ENCODE measurements at places on chromosomes 1 and 21.

GRCh38 chr1:202966006-202966898, 805 bp downstream of the CYB5R1 start:
- no peak for DNase-seq

GRCh38 chr1:243507001-243507671, 251.3 kb downstream of the SDCCAG8 start:
- peak; percentile 77 for DNase-seq

DNA sequence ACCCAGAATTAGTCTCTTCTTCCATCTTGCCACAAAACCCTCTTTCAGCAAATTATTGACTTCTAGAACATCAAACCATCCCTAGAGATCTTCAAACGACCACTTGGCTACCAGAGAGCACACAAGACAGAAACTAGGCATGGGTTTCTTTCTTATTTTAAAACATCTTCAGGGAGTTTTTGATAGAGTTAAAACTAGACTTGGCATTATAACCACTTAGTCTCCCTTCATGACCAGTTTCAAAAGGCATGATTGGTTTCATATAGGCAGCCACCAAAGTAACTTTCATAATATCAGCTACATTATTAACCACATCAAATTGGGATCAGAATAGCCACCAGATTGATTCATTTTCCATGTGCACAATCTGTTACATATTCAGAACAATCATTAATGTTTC, 368.4 kb upstream of the GREM2 start:
- no peak for DNase-seq

- peak; percentile 89 for DNase-seq
These were observed 16.2 kb downstream of the LAPTM5 start for GRCh38 chr1:30741239-30741894.

DNA sequence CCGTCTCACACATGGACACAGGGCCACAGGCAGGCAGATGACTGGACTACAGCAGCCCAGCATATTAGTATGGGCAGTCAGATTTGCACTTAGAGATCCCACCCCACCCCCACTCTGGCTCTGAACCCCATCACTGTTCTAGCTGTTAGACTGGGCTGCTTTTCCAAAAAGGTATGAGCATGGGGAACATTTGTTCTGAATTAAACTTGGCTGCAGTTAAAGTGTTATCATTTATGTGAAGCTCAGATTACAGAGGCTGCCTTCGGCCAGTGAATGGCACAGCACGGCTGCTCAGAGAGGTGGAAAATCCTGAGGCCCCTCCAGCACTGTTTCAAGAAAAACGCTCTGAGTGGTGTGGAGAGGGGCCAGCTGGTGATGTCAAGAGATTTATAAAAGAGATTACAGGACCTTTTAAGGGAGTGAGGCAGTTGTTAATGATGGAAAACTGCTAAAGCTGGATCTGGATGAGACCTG, 6.9 kb upstream of the NOS1AP start:
- DNase-seq: no peak

GRCh38 chr1:83931658-83932253, 67.2 kb downstream of the TTLL7 start:
- peak; percentile 80 for DNase-seq

- DNase-seq: peak; percentile 72
These were observed 70.8 kb downstream of the JAK1 start for GRCh38 chr1:64895500-64895899.

DNA sequence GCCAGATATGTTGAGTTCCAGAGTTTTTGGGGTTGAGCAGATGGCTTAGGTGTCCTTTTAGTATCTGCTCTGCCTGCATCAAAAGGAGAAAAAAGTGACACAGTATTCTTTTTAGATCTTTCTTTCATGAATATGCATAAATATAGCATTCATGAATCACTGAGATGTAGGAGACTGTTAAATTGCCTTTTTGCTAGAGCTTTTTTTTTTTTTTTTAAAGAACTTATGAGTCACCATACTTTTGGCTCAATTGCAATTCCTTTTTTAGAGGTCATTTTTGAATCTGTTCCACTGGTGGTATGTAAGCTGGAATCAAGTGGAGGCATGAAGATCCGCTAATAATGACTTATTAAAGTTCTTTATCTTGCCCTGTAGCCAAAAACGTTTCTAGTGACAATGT, 480.9 kb upstream of the ZRANB2 start:
- DNase-seq: no peak

DNA sequence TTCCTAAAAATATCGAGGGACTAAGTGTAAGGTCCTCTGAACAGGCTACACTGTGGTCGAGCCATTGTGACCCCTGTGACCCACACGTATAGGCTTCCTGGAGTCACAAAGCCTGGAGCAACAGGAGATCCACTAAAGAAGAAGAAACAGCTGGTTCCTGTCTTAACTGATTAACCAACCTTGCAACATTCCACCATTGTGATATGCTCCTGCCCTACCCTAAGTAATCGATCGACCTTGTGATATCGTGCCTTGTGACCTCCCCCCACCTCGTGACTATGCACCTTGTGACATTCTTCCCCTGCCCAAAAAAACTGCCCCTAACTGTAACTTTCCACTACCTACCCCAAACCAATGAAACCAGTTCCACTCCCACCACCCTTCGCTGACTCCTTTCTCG, 304.6 kb upstream of the FAM78B start:
- DNase-seq: no peak

DNA sequence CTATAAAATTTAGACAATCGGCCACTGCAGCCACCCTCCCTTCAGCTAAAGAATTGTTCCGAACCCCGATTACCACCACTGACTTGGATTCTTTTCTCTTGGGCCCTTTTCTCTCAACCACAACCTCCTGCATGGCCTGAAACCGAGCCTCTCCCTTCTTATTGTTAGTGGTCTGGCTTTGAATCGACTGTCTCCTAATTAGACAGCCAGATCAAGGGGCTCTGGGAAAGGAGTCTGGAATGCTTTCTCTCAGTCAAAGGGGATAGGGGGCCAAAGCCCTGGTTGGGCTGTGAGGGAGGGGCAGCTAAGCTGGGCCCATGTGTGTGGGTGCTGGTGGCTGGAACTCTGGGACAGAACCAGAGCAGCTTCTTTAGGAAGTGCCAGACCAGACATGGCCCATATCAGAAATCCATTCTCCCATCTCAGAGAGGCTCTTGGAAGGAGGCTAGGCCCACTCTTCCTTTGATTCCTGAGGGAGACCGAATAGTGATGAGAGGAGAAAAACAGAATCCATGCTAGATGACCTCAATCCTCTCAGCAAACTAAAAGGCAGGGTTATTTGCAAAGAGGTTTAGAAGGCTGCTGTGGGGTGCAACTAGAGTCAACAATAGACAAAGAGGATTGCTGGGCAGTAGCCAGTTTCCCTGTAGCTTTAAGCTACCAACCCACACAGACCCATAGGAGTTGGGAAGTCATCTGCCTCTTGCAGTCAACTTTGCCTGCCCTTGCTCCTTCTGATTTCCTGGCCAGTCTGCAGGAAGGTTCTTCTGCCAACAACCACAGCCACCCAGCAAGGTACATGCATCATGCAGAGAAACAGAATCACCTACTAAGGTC, 117.6 kb downstream of the AK5 start:
- DNase-seq: no peak

DNA sequence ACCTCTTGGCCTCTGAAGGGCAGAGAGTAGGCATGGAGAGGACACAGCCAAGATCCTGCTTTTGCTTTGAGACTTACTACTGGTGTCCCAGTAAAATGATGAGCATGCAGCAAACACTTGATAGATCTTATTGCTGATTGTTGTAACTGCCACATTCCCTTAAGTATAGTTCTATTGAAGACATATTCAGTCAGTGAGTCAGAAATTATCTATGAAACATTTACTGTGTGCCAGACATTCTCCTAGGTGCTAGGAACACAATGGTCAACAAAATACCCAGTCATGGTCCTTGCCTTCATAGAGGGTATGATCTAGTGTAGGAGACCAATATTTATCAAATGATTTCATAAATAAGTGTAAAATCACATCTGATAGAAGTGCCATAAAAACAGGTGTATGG, 13.6 kb downstream of the STYXL2 start:
- no peak for DNase-seq

GRCh38 chr1:207362962-207363860, 41.7 kb downstream of the CD55 start:
- DNase-seq: peak; percentile 80

DNA sequence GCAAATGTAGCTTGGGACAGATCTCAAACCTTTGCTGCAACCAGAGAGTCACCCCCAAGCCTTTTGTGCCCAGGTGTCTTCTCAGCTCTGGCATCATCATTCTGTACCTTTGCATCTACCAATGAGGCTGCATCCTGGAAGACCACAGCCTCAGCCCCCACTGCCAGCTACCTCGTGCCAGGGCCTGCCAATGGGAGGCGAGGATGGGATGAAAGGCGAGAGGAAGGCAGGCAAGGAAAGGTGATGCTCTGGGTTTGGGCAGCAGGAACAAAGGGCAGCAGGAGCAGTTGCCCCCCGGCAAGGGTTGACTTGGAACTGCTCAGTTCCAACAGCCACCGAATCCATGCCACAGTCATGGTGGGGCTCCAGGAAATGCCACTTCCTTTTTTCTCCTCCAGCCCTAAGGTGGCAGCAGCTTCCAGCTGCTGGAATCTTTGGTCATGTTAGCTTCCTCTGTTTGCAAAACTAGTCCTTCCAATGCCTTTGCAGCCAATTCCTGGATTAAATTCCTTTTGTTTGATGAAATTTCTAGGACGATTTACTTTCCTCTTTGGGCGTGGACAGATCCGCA, 651.6 kb downstream of the NPHP4 start:
- DNase-seq: no peak

GRCh38 chr1:51733793-51734522, 117.1 kb downstream of the OSBPL9 start:
- no peak for DNase-seq

DNA sequence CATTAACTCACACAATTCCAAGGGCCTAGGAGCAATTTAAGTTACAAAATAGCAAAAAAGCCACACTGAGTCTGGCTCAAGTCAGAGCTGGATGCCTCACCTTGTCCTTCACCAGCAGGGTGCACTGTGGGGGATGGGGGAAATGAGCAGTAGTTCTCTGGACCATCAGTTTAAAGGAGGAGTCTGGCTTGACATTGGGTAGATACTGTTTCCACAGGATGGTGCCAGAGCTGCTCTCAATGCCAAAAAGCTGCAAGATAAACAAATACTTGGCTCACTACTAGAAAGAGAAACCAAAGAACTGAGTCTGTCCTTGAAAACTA, 18.8 kb downstream of the EMC1 start:
- DNase-seq: no peak

- peak; percentile 41 for DNase-seq
These were observed 34.8 kb downstream of the MX1 start for GRCh38 chr21:41460578-41461527.

- no peak for DNase-seq
These were observed 189.6 kb downstream of the SMYD3 start for GRCh38 chr1:246317332-246318035.

- no peak for DNase-seq
These were observed 472.7 kb downstream of the PTPRU start for GRCh38 chr1:29708796-29709703.

DNA sequence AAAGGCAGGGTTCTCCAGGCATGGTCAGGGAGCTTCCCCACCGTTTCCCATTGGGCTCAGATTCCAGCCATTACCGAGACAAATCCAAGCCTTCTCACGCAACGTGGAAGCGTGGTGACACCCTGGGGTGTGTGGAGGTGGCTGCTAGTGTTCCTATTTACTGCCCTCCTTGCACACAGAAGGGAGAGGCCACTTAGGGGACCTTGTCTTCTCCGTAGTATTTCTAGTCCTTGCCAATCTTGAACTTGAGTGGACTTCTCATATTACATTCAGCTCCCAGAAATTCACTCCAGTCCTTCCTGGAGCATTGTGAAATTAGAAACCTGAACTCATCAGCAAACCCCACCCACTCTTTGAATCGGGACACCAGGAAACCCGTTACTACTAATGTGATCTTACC, 131.6 kb downstream of the AJAP1 start:
- no peak for DNase-seq

DNA sequence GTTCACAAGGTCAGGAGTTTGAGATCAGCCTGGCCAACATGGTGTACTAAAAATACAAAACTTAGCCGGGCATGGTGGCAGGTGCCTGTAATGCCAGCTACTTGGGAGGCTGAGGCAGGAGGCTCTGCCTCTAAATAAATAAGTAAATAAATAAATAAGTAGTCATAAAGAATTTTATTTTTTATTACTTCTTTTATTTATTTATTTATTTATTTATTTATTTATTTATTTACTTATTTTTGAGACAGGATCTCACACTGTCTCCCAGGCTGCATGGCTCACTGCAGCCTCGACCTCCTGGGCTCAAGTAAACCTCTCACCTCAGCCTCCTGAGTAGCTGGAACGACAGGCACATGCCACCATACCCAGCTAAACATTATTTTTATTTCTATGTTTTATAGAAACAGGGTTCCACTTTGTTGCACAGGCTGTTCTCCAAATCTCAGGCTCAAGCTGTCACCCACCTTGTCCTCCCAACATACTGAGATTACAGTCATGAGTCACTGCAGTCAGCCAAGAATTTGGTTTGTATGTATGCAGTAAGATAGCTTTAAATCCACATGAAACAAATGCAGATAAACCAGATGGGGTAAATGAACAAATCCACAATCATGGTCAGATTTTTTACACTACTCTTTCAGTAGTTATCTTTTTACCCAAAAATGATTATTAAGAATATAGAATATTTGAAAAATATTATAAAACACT, 523.3 kb upstream of the RGS18 start:
- DNase-seq: no peak

- no peak for DNase-seq
These were observed 45.5 kb upstream of the LRIG2 start for GRCh38 chr1:113027449-113027848.

- DNase-seq: no peak
These were observed 379.8 kb upstream of the RUNX1 start for GRCh38 chr21:35428937-35429336.

- DNase-seq: no peak
These were observed 109.4 kb upstream of the WNT4 start for GRCh38 chr1:22252251-22252650.

DNA sequence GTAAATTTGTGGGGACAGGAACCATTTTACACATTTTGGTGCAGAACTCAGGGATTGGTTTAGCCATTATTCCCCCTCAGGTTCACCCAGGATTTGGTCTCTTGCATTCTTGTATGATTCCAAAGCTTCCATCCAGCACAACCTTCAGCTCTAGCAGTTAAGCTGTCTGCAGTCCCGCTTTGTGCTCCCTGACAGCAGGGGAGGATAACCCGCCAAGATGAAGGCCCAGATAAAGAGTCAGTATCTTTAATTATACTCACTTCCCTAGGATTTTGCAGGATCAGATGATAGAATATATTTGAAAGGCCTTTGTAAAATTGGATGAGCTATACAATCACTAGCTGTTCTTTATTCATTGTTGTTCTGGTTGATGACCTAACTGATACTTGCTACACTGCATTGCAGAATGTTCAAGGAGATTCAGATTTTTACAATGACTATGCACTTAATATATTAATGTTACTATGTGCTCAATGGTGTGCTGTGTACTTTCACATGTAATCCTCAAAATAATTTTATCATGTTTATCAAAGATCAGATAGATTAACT, 49.8 kb downstream of the SLC16A1 start:
- DNase-seq: no peak

DNA sequence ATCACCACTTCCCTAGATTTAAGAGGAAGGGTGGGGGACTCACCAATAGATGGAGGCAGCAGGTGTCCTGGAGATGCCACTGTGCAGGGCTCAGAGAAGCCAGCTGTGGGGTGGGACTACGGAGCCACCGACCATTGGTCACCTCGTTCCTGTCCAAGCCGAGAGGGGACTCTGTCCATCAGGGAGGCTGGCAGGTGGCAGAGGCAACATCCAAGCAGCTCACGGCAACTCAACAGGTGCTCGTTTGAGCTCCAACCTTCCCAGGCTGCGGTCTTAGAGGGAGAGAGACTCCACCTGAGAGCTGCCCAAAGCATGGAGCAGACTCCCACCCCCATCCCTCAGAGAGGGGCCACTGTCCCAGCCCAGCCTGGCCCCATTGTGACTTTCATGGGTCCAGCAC, 71.4 kb downstream of the IGSF21 start:
- no peak for DNase-seq

All from Kasumi-1 (cell line).